ENCODE measurements at places on chromosomes 1 and 21.
A peak's percentile ranks its signal among the peaks of the same experiment; 100 is the strongest.

- peak; percentile 78 for DNase-seq
Observed at GRCh38 chr1:53733975-53734649, 4.9 kb downstream of the GLIS1 start.

- DNase-seq, result peak; percentile 100
Observed at GRCh38 chr1:27299385-27300271, 22.3 kb upstream of the TMEM222 start.

- no peak for DNase-seq
Observed at GRCh38 chr1:231549733-231550447, 21.4 kb downstream of the TSNAX start.

GRCh38 chr1:67732750-67733151 is 47.8 kb downstream of the GADD45A start:
- peak; percentile 39 for DNase-seq

DNA sequence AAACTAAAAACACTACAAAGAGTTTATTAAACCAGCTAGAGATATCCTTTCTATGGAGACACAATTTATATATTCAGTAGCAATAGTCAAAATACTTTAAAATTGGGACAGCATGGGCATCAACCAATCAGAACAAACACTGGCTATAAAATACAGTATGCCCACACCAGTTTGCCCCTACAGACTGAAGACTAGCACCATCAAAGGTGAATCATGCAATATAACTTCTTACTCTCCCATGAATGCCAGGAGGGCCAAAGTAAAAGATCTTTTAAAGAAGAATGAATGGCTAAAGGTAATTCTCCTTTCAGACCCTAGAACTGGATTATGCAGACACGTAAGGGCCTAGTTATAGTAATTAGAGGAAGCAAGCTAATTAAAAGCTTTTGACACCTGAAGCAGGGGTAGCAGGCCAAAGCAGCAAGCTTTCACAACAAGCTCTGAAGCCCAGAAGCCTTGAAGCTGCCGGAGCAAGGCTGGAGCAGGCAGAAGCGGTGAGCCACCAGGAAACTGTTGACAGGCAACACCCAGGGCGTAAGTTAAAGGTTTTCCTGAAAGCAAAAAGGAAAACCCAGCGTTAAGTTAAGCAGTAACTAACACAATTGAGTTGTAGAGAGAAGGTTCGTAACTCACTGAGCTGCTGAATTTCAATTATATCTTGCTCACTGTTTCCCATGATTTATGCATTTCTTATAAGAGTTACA is 99.3 kb downstream of the CDC42BPA start:
- DNase-seq, result no peak

- DNase-seq, result no peak
Observed at GRCh38 chr21:19529031-19529430, 1125.4 kb upstream of the TMPRSS15 start.

DNA sequence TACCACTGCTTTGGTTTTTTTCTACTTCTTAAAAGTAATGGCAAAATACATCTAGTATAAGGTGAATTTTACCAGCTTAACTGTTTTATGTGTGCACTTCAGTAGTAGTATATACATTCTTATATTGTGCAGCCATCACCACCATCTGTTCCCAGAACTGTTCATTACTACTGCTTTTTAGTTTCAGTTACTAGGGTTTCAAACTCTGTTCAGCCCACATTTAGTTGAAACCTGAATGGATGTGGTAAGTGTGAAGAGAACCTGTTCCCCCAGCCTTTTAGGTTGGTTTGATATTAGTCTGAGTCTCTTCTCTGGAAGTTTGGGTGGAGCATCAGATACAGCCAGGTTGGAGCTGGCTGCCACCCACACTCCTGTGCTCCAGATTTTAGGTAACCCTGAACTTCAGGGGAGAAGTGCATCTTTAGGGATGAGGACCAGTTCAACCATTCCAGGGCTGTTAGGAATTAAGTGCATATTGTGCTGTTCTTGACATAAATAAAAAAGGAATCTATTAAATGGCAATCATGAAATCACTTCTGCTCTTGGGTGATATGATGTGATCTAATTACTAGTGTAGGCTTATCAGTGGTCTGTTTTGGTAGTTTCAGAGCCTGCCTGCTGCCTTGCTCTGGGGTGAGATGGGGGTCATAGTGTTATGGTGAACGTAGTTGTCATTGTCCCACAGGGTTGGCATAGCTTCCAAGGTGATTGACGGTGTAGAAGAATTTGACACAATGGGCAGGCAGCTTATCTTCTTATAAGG is 32.1 kb downstream of the URB2 start:
- DNase-seq, result no peak

- no peak for DNase-seq
Observed at GRCh38 chr21:33998402-33998801, 75.0 kb upstream of the MRPS6 start.

Data from AG10803 (cell line).